ENCODE measurements at places on chromosomes 7 and 10. TPM values are rescaled to one million over a fixed set of nuclear protein-coding genes. Genes with fewer than 3 reads are reported as not detected.
A peak's percentile ranks its signal among the peaks of the same experiment; 100 is the strongest.

DNA sequence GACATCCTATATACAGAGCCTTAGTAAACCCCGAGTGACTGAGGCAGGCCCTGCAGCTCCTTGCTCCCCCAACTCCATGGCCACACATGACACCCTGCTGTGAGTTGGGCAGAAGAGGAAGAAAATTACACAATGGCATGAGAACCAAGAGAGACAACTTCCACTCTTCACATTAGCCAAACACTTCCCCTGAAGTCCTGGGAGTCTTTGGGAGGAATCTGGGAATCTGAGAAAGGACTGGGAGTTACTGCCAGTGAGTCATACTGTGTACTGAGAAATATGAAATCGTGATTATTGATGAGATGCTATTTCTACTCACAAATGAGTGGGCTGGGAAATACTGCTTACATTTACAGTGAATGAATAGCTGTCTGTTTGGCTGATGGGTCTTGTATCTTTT is 116.6 kb downstream of the SPAG6 start:
- no peaks in the 10 kb centered on the region for H3K27me3 ChIP-seq
- H3K27ac ChIP-seq: no peak overlapping the region
- no peak for DNase-seq
- no peak overlapping the region for H3K4me3 ChIP-seq

The INSYN2A gene
- total RNA-seq: 0.41 TPM

The DEPP1 gene
- total RNA-seq: 8.0 TPM

DNA sequence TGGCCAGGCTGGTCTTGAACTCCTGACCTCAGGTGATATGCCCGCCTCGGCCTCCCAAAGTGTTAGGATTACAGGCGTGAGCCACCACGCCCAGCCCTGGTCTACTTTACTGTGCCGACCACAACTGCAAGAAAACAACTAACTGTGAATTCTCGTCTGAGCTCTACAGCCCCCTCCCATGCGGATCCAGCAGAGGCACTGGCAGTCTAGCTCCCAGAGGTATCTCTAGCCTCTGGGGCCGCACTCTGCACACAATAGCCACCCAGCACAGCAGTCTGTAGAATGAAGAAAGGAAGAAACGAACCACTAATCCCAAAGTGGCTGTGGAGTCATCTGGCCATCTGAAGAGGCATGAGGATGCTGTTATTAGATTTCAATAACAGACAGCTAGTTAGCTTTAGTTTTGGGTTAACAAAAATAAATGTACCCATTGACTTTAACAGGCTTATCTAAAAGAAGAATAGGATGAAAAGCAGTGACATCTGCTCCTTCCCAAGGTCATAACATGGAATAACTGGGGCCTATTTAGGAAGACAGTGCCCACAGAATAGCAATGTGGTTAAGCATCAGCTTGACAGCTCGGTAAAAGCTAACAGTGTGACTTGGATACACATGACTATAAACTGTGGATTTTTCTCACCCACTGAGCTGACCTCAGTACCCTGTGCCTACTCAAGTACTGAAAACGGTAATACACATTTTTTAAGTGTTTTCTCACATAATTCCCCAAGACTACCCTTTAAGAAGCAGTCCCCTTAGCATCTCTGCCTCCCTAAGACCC is 131.9 kb downstream of the TNS3 start:
- H3K27ac ChIP-seq: peak overlapping the region; percentile 41
- DNase-seq: peak; percentile 83
- H3K4me3 ChIP-seq: no peak overlapping the region
- H3K27me3 ChIP-seq: no peaks in the 10 kb centered on the region

GRCh38 chr7:20190560-20191390 is 26.4 kb downstream of the MACC1 start:
- DNase-seq: no peak
- H3K27ac ChIP-seq: no peak overlapping the region
- no peaks in the 10 kb centered on the region for H3K27me3 ChIP-seq
- H3K36me3 ChIP-seq: no peaks in the 10 kb centered on the region
- H3K4me1 ChIP-seq: peaks cover 3% of the 10 kb centered on the region

- no peaks in the 10 kb centered on the region for H3K36me3 ChIP-seq
- peaks cover 7% of the 10 kb centered on the region for H3K4me1 ChIP-seq
- no peaks in the 10 kb centered on the region for H3K27me3 ChIP-seq
- H3K4me3 ChIP-seq: peak overlapping the region; percentile 54
These were observed 9.8 kb upstream of the FXYD4 start for GRCh38 chr10:43361547-43362190.

DNA sequence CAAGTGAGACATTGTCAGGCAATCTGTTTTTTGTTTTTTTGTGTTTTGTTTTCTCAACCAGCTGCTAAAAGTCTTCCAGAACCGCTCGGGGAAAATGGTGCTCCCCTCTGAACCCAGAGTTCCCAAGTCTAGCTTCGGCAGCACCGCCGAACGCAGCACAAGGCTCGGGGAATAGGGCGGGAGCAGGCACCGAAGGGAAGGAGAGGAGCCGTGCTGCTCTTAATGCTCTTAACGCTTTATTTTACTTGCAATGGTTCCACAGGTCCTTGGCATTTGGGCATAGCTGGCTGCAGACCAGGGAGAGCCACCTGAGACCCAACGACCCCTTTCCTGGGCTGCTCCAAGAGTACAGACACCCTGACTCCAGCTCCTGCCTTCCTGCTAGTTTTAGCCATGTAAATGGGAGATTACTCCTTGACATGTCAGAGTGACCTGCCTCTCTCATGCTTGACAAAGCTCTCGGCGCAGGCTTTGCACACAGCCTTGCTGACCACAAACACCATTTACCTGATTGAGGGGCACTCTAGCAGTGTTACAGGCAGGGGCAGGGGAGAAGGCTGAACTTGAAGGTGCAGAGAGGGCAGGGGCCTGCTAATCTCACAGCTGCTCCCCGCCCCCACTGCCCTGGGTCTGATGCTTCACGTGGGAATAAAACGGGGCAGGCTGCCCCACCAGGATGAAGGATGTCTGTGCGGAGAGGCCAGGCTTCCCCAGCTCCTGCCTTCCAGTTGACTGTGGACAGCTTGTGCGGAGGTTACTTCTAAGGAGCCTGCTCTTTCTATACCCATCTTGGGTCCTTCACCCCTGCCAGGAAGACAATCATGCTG is 58.6 kb upstream of the EFCAB10 start:
- H3K4me3 ChIP-seq: no peak overlapping the region
- DNase-seq: no peak
- H3K4me1 ChIP-seq: peaks cover 4% of the 10 kb centered on the region
- no peak overlapping the region for H3K27ac ChIP-seq
- H3K36me3 ChIP-seq: peaks cover 4% of the 10 kb centered on the region

GRCh38 chr7:17150018-17150417 is 148.4 kb upstream of the AHR start:
- no peak for DNase-seq
- no peaks in the 10 kb centered on the region for H3K4me1 ChIP-seq
- no peaks in the 10 kb centered on the region for H3K27me3 ChIP-seq
- H3K4me3 ChIP-seq: no peak overlapping the region
- H3K27ac ChIP-seq: no peak overlapping the region

DNA sequence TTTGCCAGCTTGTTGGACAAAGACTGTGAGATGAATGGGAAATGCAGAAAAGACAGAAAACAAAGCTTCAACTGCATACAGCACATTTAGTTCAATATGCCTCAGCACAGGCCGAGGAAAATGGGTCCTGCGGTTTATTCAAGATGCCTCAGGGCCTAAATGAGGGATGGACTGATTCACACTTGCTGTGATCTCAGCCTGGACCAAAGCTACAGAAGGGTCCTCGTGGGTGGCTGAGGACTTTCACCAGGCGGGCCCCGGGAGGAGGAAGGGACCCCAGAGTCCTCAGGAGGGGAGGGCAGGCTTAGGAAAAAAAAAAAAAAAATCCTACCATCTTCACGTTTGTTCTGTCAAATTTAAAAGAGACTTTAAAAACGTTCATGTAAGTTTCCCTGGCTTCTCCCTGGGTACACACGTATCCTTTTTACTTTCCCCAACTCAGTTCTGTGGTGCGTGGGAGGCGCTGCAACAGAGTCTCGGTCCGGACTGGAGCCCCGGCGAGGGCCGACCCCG is 624 bp upstream of the ZNF783 start:
- H3K27ac ChIP-seq: peak overlapping the region; percentile 90
- peak; percentile 69 for DNase-seq
- H3K27me3 ChIP-seq: no peaks in the 10 kb centered on the region
- H3K36me3 ChIP-seq: peaks cover 3% of the 10 kb centered on the region
- peak overlapping the region; percentile 66 for H3K4me3 ChIP-seq

The NPFFR1 gene
- not detected for total RNA-seq

The NANOS1 gene
- 3.0 TPM for total RNA-seq

The PDSS1 gene
- total RNA-seq: 9.6 TPM

The SCART1 gene
- 0.50 TPM for total RNA-seq

- no peak overlapping the region for H3K4me3 ChIP-seq
- peaks cover 78% of the 10 kb centered on the region for H3K4me1 ChIP-seq
- H3K36me3 ChIP-seq: peaks cover 44% of the 10 kb centered on the region
- DNase-seq: no peak
- H3K27me3 ChIP-seq: no peaks in the 10 kb centered on the region
These were observed 8.2 kb downstream of the MYOF start for GRCh38 chr10:93473804-93474472.

The LGI1 gene
- total RNA-seq: 2.0 TPM

The STEAP4 gene
- total RNA-seq: not detected

The OR2A42 gene
- not detected for total RNA-seq

DNA sequence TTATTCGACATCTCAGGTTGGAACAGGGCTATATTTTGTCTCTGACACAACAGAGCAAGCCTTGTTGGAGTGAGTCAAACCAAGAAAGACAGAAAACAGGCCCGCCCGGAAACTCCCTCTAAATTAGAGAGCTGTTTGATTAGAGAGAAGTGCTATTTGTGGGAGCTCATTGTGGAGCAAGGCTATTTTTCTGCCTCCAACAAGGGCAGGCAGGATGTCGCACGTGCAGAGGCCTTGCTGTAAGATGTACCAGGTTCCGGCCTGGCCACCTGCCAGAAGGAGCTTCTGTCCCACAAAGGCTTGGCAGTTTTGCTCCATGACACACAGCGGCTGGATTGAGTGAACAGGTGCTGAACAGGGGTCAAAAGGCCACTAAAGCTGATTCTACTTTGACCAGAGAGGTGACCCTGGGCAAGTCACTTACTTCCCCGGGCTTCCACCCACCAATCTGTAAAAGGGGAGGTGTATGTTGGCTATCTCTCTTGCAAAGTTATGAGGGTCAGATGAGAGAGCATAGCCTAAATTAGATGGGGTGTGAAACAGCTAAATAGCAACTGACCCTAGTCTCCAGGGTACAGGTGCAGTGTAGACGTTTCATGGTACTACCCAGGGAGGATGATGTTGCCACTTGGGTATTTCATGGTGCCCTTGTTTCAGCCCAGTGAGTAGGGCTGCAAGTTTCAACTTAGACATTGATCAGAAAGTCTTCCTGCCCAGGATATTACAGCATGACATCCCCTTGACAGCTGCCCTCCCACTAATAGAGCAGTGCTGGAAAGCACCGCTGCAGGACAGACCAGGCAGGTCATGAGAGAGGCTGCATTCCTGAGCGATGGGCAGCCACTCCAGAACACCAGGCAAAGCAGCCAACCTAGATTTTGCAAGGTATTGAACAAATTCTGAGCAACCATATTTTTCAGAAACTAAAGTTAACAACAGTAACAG is 62.0 kb downstream of the VSTM4 start:
- no peaks in the 10 kb centered on the region for H3K36me3 ChIP-seq
- DNase-seq: no peak
- no peak overlapping the region for H3K27ac ChIP-seq
- no peaks in the 10 kb centered on the region for H3K27me3 ChIP-seq
- H3K4me1 ChIP-seq: no peaks in the 10 kb centered on the region
- no peak overlapping the region for H3K4me3 ChIP-seq

The COMTD1 gene
- 18.3 TPM for total RNA-seq

DNA sequence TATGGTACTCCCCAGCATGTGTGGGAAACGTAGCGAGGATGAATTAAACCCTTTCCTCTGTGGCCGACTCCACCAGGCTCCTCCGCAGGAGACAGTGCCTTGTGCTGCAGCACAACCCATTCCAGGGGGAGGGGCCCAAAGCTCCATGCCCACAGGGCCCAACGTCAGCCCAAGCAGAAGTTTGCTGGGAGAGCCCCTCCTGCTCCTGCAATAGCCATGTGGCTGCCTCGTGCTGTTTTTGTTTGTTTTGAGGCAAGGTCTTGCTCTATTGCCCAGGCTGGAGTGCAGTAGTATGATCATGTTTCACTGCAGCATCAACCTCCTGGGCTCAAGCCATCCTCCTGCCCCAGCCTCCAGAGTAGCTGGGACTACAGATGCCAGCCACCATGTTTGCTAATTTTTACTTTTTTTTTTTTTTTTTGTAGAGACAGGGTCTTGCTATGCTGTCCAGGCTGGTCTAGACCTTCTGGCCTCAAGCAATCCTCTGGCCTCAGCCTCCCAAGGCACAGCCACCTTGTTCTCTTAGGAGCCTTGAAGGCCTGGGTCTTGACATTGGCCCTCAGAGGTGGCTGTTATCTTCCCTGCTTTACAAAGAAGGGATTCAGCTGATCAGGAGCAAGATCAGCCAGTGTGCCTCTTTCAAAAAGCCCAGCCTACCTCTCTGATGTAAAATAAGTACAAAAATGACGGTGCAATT is 102.8 kb downstream of the DYNC2I1 start:
- no peaks in the 10 kb centered on the region for H3K36me3 ChIP-seq
- H3K27me3 ChIP-seq: peaks cover 16% of the 10 kb centered on the region
- H3K4me1 ChIP-seq: no peaks in the 10 kb centered on the region
- H3K27ac ChIP-seq: no peak overlapping the region
- no peak overlapping the region for H3K4me3 ChIP-seq

The TCERG1L gene
- 1.9 TPM for total RNA-seq

GRCh38 chr10:132105302-132105995 is 39.7 kb downstream of the JAKMIP3 start:
- H3K27me3 ChIP-seq: no peaks in the 10 kb centered on the region
- no peak overlapping the region for H3K4me3 ChIP-seq
- no peak for DNase-seq
- no peaks in the 10 kb centered on the region for H3K36me3 ChIP-seq
- no peaks in the 10 kb centered on the region for H3K4me1 ChIP-seq
- no peak overlapping the region for H3K27ac ChIP-seq

The GIMAP7 gene
- total RNA-seq: not detected

- H3K27me3 ChIP-seq: peaks cover 10% of the 10 kb centered on the region
- DNase-seq: no peak
- H3K27ac ChIP-seq: no peak overlapping the region
These were observed 10.0 kb upstream of the SPOCK2 start for GRCh38 chr10:72098301-72098835.
